ENCODE measurements at places on chromosomes 4 and X.

DNA sequence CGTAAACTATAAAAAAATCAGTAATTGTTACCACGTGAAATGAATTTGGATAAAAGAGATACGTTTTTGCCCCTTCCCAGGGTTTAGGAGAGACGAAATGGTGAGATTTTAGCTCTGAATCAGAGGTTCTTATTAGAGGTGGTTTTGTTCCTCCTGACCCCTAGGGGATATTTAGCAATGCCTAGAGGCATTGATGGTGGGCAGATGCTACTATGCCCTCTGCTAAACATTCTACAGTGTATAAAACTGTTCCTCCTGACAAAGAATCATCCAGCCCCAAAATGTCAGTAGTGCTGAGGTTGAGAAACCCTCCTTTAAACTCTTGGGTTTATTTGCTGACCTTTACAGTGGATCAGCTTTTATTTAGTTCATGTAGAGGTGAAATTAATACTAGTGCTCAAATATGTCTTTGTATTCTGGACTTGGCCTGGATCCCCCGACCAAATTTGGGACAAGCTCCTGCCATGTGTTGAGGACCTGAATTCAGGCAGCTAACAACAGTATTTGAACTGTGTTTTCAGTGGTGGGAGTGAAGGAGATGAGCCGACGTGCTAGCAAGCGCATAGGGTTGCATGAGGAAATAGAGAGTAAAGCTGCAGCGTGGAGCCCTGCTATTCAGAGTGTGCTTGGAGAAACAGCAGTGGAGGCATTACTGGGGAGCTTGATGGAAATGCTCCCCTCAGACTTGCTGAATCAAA lies 126.1 kb downstream of the PTTG2 start:
- DNase-seq = no peak

GRCh38 chr4:118682928-118683327 lies 2.3 kb upstream of the METTL14 start:
- no peak for DNase-seq

DNA sequence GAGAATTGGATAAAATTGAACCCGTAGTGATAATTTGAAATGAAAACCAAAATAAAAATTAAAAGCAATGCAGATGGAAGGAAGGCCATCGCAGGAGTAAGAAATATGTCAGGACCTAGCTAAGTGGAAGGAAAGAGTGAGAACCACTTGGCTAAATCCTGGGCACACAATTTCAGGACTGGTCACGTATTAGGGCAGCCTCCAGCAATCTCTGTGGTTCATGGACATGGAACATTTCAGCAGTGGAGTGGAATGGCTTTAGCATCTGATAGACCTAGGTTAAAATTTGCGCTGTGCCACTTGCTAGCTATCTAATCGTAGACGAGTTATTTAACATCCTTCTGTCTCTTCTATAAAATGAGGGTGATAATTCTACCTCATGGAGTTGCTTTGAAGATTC lies 71.1 kb downstream of the DCK start:
- no peak for DNase-seq

DNA sequence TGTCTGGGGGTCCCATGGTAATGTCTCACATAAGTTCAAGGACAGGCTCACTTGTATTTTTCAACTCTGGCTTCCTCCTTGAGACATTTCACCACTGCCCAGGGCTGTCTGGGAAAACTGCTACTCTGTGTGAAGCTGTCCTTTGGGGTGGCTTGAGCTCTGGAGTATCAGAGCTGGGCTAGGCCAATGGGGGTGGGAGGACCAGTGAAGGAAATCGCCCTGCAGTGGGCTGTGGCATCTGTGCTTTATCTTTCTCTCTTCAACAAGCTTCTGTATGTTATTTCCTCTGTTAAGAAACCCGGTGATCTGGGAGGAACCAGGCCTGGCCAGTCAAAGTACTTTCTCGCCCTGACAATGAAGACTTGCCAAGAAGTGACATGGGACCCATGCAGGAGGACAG lies 87.4 kb downstream of the SMIM20 start:
- DNase-seq = no peak

GRCh38 chrX:133655275-133656265 lies 240.3 kb upstream of the GPC4 start:
- no peak for DNase-seq

DNA sequence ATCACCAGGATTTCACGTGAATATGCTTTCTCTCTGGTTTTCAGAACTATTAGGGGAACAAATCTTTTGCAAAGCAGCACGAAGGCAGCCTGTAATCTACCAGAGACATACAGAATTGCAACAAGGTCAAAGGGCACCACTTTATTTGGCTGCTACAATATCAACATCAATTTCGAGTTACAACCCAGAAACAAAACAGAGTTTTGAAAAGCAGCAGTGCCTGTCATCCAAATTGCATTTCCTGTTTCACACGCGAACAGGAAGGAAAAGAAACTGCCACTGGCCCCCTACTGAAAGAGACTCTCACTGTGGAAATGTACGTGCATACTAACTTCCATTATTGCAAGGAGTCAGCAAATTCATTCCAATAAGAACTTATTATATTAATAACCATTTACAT lies 17.1 kb upstream of the C1QTNF7 start:
- peak; percentile 42 for DNase-seq

GRCh38 chr4:75880278-75880677 lies 22.0 kb downstream of the PPEF2 start:
- no peak for DNase-seq

DNA sequence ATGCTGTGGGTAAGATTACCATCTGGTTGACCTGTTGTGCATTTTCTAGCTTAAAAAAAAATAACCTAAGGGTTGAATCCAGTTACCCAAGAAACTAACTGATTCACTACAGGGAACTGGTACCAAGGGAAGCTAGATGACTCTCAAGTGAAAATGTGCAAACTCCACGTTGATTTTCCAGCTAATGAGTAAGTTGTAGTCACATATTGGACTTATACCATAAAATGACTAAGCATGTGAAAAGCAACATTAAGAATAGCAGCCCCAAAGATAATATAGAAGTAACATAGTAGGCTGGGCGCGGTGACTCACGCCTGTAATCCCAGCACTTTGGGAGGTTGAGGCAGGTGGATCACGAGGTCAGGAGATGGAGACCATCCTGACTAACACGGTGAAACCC lies 270.9 kb downstream of the SPRY1 start:
- no peak for DNase-seq

Measured in CD4-positive, alpha-beta T cell treated with Interleukin-6 at 100 ng/mL for 8 hours (primary cell).